Frontal cortex (tissue), 4 donors: ENCODE measurements at places on chromosomes 5 and 9.

GRCh38 chr9:124278054-124278540 lies 20.3 kb downstream of the NEK6 start:
- no peak for DNase-seq

- DNase-seq: no peak
Measured at GRCh38 chr5:58649716-58650115, 66.8 kb downstream of the RAB3C start.

DNA sequence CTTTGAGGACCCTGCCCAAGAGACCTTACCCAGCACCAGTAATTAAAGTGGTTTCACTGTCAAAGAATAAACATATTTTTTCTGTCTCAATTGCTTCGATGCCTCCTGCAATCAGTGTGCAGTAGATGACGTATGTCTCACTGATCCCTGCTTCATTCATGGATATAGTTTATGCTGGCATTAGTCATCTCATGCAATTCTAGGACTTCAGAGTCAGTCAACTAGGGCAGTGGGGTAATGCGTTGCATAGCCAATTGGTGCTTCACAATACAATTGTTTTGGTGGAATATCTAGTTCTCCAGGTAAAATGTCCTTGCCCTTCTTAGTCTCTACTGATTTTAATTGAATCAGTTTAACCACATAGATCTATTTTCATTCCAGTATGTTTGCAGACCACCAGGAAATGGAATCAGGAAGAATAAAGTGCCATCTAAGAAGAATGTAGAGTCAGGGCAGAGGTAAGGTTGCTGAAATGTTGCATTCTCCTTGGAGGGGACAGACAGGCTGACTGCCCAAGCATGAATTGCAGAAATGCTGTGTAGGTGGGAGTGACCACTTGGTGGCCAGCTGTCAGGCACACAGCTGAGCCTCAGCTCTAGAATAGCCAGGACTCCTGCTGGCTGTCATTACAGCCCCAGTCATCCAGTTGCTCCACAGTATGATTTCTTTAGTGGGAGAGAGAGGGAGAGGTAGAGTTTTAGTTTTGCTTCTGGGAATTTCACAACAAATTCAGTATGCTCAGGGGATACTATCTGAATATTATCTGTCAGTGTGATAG lies 73.5 kb upstream of the MEGF10 start:
- no peak for DNase-seq

DNA sequence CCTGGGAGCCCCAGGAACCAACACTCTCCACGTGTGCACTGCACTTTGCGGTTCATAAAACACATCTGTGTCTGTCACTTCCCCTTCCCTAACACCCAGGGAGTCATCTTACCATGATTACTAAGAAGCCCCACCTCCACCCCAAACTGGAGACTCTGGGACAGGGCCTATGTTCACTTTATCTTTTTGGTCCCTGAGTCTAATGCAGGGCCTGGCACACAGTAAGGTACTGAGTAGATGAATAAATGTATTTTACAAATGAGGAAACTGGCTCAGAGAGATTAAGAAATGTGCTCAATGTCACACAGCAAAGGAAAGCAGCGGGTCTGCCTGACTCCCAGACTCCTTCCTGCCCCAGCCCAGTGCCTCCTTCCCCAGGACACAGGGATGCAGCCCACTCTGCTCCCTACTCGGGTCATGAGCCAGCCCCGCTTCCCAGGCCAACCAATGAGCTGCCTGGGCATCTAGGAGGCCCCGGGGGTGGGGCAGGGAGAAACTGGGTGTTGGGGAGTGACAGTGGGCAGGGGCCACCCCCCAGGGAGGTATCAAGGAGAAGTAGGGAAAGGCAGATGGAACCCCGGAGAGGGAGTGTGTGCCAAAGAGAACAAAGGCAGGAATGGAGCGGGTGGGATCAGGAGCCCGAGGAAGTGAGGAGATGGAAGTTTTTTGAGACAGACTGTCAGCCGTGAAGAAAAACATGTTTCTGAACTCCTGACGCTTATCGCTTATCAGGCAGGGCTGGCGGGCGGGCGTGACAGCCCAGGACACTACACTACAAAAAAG lies 30.5 kb downstream of the SHB start:
- no peak for DNase-seq

GRCh38 chr5:2206293-2207108 lies 323.8 kb upstream of the IRX4 start:
- no peak for DNase-seq

- no peak for DNase-seq
Measured at GRCh38 chr9:19288081-19288480, 57.6 kb downstream of the DENND4C start.

- no peak for DNase-seq
Measured at GRCh38 chr5:173747876-173748275, 131.4 kb upstream of the BOD1 start.

DNA sequence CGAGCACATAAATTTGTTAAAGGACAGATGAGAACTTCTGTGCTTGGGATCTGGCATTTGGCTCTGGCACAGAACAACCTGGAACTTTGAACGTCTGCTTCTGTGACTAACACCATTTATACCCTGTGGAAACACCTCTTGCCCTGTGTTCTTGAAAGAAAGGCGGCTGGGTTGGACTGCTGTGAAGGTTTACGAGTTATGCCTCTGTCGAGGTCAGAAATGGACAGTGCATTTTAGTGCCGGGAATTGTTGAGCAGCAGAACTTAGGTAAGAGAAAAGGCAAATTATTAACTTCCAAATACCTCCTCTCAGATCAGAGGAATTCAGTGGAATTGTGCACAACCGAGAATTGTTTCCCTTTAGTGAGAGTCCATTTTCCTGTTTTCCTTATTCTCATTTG lies 14.1 kb upstream of the INIP start:
- no peak for DNase-seq

DNA sequence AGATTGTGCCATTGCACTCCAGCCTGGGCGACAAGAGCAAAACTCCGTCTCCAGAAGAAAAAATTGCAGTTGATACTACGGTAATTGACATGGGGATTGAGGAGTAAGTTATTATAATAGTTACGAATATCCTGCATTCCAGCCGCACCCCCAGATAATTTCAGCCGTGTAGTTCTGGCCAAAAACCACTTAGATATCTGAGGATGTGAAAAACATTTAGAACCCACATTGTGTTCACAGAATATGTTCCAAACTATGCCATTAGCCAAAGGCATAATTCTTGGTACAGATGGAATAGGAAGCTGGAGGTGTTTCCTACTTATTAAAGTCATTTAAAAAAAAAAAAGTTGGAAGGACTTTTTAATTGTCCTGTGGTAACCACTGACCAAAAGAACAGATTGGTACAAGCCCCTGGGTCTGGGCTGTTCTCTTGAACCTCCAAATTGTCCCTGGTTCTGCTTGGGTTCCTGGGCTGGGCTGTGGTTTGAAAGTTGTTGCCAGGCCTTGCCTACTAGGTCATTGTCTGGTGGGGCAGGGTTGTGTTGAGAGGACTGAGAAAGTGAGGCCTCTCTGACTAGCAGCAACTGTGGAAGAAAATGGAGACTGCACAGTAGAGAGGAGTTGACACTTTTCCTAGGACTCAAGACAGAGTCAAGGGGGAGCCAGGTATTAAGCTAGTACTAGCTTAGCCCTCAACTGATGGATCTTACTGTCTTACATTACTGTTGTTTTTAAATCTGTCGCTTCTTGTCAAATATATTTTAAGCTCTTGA lies 198.8 kb downstream of the NR3C1 start:
- DNase-seq: no peak

DNA sequence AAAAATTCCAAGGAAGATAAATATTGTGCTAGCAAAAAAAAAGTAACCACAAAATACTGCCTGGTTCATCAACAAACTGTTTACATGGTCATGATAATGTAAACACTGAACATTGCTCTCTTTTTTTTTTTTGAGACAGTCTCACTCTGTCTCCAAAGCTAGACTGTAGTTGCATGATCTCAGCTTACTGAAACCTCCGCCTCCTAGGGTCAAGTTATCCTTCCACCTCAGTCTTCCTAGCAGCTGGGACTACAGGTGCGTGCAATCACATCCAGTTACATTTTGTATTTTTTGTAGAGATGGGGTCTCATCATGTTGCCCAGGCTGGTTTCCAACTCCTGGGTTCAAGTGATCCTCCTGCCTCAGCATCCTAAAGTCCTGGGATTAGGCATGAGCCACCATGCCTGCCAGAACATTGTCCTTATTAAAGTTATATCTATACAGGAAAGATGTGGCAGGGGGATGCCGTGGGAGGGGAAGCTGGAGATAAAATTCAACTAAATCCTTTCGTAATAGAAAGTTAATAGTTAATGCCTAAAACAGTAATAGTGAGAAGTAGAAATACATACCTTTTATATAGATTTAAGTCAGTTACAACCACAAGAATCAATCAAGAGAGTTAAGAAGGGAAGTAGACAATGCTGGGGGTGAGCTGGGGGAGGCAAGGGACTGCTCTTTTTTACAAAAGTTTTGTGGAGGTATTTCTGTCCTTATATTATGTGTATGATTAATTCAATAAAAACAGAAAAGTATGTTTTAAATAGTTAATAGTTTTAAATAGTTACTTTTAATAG lies 52.3 kb downstream of the RGMB start:
- DNase-seq: no peak

GRCh38 chr9:89984214-89984613 lies 379.4 kb downstream of the GADD45G start:
- no peak for DNase-seq

- DNase-seq: no peak
Measured at GRCh38 chr5:36880761-36881160, 4.2 kb downstream of the NIPBL start.

GRCh38 chr5:124460642-124461041 lies 285.8 kb downstream of the ZNF608 start:
- DNase-seq: no peak

- no peak for DNase-seq
Measured at GRCh38 chr5:103706939-103707682, 144.5 kb upstream of the NUDT12 start.

GRCh38 chr9:131529597-131530545 lies 1.2 kb downstream of the UCK1 start:
- DNase-seq: peak; percentile 14

DNA sequence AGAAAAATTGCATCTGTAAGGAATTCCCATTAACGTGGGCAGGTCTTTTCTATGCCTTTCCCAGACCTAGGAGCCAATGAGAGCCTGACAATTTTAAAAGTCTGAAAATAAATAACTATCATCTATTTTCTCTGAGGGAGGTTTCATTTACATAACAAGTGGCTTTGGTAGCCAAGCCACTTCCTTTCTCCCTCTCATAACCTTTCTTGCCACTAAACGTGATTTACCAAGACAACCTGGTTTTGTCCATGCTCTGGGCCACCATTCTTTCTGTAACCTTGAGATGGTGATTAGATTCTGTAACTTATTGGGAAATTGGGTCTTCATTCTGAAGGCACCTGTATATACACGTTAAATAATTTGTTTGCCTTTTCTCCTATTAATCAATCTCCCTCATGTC lies 1046.9 kb downstream of the CDH12 start:
- no peak for DNase-seq

DNA sequence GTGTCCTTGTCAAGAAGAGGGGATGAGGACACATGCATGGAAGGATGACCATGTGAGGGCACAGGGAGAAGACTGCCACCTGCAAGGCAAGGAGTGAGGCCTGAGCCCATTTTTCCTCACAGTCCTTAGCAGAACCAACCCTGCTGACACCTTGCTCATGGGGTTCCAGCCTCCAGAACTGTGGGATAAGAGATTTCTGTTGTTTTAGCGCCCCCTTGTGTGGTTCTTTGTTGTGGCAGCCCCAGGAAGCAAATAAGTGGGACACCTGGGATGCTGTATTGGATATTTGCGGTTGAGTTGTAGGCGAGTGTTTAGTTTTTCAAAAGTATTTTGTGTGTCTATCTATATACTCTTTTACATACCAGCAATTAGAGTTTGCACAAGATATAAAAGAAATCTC lies 206.4 kb downstream of the NXNL2 start:
- no peak for DNase-seq

DNA sequence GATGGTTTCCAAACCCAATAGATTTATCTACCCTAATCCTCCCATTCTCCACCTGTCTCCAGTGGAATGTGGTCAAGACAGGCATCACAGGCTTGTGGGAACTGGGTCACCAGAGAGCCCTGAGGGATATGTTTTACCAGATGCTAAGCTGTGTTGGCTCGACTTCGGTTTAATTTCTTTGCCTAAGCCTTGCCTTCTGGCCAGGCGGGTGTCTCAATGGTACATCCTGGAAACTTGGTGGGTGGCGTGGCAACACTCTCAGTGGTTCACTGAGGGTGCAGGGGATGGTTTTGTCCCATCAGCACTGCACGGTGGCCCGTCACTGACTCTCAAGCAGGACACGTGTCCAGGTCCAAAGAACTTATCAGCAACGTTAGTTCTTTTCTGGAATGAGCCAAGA lies 192.2 kb downstream of the TENT4A start:
- DNase-seq: no peak
